ENCODE measurements at places on chromosomes 1 and 21.

DNA sequence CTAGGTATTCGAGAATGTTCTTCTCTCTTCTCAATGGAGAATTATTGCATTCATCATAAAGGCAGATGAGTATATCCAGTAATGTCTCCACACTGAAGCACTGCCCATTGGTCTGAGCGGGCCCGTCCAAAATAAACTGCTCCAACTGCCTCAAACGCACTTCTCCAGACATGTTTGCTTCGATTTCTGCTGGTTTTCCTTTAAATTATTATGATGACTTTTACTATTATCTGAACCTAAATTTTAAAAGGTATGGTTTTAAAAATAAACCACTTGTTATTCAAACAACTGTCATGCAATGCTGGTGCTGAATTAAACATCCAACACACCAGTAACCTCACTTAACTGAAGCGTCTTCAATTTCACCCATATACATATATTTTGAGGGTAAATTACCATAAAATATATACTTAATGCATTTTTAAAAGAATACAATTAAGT, 1.3 kb downstream of the CDC42BPA start:
- DNase-seq: no peak

DNA sequence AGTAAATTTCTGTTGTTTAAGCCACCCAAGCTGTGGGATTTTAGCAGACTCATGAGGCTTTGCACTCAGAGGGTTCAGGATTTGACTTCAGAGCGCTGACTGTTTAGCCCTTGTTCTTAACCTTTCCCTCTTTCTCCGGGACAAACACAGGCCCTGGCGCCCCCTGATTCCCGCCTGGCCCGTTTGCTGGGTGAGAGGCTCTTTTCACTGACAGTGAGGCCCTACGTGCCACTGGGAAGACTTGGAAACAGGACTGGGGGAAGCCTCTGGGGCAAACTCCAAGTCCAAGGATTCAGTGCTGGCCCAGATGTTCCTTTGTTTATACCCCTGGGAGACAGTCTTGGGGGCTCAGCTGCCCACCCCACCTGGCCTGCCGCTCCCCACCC, 11.7 kb upstream of the TRIM63 start:
- DNase-seq: no peak

DNA sequence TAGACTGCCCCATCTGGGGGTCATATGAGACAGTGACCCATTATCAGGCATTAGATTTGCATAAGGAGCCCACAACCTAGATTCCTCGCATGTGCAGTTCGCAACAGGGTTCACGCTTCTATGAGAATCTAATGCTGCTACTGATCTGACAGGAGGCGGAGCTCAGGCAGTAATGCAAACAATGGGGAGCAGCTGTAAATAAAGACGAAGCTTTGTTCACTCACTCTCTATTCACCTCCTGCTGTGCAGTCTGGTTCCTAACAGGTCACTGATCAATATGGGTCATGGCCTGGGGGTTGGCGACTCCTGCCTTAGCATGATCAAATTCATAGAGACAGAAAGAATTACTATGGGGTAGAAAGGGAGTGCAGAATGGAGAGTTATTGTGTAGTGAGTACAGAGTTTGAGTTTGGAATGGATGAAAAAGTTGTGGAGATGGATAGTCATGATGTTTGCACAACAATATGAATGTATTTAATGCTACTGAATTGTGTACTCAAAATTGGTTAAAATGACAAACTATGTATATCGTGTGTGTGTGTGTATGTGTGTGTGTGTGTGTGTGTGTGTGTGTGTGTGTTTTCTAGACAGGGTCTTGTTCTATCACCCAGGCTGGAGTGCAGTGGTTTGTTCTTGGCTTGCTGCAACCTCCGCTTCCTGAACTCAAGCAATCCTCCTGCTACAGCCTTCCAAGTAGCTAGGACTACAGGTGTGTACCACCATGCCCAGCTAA, 42.2 kb downstream of the BTF3L4 start:
- DNase-seq: no peak

GRCh38 chr1:45304311-45305081, 22.2 kb upstream of the HPDL start:
- no peak for DNase-seq

DNA sequence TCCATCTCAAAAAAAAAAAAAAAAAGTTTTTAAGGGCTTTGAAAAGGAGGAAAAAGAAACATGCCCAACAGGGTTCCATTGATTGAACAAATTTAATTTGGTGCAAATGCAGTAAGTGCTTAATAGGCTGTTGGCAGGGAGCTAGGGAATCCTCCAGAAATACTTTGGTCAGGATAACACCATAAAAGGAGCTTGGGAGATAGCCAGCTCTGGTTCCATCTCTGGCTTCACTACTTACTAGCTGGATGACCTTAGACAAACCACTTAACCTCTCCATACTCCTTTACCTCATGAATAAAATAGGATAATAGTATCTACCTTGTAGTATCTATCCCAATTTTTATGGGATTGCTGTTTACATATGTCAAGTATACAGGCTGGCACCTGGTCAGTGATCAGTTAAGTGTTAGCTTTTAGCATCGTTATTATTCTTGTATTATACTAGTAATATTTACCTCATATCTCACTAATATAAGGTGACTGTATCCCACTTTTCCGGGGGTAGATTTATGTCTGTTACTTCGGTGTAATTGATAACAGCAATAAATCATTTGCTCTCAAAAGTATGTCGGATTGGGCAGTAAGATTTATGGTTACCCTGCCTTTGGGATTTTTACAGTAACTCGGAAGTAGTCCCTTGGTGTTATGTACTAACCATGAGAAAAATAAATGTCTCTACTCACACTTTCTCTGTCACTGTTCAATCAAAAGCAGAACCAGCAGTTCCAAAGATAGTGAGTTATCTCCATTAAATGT, 36.4 kb downstream of the BTG3 start:
- no peak for DNase-seq

GRCh38 chr1:51504806-51505525, 14.1 kb downstream of the EPS15 start:
- no peak for DNase-seq

DNA sequence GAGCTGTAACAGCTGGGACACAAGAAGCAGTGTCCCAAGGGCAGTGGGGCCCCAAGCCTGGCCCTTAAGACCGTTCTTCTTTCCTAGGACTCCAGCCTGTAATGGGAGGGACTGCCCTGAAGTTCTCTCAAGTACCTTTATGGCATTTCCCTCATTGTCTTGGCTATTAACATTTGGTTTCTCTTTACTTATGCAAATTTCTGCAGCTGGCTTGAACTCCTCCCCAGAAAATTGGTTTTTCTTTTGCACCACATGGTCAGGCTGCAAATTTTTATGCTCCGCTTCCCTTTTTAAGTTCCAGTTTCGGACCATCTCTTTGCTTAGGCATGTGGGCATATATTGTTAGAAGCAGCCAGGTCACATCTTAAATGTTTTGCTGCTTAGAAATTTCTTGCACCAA, 3.1 kb upstream of the MROH9 start:
- no peak for DNase-seq

GRCh38 chr1:117267232-117267774, 56.6 kb upstream of the VTCN1 start:
- DNase-seq: no peak

GRCh38 chr1:62218604-62219003, 24.0 kb downstream of the L1TD1 start:
- DNase-seq: no peak

- DNase-seq: peak; percentile 10
Measured at GRCh38 chr1:23483321-23484252, at the start of gene ASAP3. TSS of gene ASAP3 (minus strand) at chr1:23484179. CDS start at chr1:23484133, 46 bp downstream.

DNA sequence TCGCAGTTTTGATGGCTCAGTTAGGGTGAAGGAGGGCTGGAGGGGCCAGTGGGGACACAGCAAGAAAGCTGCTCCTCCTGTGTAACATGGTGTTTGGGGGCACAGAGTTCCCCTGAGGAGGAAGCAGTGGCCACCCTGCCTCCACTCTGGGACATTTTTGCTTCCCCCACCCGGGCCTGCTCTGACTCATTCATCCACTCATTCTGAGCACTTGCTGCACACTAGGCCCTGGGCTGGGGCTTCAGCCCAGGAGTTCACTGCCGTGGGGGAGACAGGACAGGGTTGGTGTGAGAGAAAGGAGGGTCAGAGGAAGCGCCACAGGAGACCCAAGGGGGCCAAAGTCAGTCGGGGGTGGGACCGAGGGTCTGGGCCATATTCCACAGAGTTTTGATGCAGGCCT, 41.4 kb upstream of the ACOT11 start:
- DNase-seq: no peak

DNA sequence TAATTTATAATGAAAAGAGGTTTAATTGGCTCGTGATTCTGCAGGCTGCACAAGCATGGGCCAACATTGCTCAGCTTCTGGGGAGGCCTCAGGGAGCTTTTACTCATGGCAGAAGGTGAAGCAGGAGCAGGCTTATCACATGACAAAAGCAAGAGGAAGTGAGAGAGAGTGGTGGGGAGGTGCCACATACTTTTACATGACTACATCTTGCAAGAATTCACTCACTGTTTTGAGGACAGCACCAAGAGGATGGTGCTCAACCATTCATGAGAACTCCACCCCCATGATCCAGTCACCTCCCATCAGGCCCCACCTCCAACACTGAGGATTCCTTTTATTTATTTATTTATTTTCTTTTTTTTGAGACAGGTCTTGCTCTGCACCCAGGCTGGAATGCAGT, 5.5 kb upstream of the PLEKHM2 start:
- DNase-seq: no peak

- DNase-seq: peak; percentile 66
Measured at GRCh38 chr1:151945725-151946722, 36.7 kb upstream of the THEM4 start.

DNA sequence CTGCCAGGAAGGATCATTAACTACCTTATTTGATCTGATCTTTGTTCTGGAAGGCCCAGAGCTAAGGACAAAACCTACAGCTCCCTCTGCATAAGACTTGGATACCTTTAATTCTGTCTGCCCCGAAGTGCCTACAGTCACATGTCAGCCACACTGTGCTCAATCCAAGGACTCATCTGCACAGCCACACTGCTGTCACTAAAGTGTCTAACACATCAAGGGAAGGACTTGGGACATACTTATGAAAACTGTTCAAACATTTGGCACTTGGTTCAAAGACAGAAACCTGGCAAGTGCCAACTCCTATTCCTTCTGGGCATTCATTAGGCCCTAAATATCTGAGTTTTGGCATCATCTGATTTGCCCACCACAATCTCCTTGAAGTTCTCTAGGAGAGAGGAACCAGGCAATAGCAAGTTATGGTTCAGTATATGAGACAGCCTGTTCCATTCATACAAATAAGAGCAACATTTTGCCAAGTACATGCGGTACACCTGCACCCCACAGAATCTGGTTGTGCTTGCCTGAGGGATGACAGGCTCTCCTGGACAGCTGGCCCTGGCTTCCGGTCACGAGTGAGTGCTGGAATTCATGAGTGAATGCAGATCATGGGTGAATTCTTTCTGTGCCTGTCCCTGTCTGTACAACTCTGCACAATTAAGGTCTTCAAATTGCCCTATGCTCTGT, 105.9 kb downstream of the KCNK1 start:
- DNase-seq: no peak

- no peak for DNase-seq
Measured at GRCh38 chr1:29597861-29598260, 361.5 kb downstream of the PTPRU start.

GRCh38 chr1:44934791-44935190, 51.6 kb downstream of the EIF2B3 start:
- no peak for DNase-seq

DNA sequence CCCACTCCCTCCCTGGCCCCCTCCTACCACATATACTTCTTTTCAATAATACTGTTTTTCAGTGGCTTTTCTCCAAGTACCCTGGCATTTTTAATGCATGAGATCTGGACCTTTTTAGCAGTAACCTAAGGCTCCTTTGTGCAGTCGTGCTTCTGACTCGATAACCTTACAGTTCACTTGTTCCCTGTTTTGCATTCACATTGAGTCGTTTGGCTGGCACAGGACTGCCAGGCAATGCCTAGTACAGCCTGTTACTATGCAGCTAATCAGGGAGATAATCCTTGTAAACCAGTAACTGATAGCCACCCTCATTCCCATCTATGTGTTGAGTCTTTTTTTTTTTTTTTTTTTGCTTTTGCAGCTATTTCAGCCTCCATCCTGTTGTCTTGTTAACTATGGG, 3.7 kb downstream of the ATP1B1 start:
- DNase-seq: no peak

DNA sequence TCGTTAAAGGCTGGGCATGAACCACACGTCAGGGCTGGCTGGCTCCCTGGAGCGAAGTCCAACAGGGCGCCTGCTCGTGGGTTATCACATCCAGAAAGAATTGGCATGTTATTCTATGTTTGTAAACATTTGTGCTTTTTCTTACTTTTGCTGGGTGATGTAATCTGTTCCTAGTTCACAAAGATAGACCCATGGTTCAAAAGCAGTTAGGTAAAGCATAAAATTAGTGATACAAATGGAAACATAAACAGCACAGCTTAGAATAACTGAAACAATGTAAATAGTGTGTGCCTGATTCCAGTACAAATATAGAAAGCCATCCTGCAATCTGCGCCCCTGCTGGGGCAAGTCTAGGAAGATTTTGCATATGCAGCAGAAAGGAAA, 184.0 kb upstream of the C1orf174 start:
- DNase-seq: no peak

GRCh38 chr1:1176931-1177330, 3.3 kb downstream of the TTLL10 start:
- no peak for DNase-seq

DNA sequence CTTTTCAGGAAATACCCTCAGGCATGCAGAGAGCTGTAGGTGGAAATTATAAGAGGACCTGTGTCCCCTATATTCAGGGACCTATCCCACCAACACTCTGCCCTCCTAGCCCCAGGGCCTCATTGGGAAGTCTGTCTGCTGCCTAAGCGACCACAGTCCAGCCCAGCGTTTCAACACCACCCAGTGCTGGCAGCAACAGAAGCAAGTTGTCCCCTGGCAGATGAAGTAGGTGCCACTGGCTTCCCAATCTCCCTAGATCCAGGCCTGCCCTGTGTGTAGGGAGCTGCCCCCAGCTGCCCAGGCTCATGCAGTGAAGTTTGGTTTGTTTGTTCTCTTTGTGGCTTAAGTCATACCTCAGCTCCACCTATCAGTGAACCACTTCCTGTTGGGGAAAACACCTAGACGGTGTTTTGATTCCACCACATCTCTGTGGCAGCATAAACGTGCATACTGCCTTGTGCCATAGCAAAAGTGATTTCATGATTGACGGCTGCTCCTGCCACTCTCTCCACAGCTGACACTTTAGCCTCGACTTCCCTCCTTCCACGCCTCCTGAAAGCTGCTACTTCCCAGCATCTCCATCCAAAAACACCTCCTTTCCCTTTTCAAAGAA, 8.1 kb upstream of the LEFTY1 start:
- peak; percentile 44 for DNase-seq

DNA sequence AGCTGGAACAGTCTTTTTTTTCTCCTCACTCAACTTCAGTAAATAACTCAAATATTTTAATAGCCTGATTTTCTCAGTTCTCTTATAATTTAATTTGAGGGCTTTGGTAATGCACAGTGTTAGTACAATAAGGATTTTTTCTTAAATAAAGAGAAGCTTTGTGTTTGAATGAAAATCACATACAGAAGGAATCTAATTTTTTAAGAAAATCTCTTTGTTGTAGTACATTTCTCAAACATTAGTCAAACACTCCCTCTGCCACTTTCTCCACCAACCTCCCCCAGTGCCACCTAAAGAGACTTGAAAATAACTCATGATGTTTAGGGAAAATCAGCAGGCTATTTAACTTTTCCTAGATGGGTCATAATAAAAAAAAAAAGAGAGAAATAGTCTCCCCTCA, 42.3 kb upstream of the ACP6 start:
- DNase-seq: no peak

- DNase-seq: no peak
Measured at GRCh38 chr1:169305356-169305755, 62.2 kb downstream of the NME7 start.

- no peak for DNase-seq
Measured at GRCh38 chr1:17539477-17540254, at the start of gene ARHGEF10L. TSS of gene ARHGEF10L (plus strand) at chr1:17539698. CDS start at chr1:17580596, 40,898 bp downstream.

GRCh38 chr21:16187603-16188301, 458.0 kb downstream of the USP25 start:
- no peak for DNase-seq

All from stimulated activated CD8-positive, alpha-beta memory T cell treated with anti-CD3 and anti-CD28 coated beads, Interleukin-15, amount 100 ng/mL, for 1 hour (primary cell).